Central memory CD4-positive, alpha-beta T cell (primary cell): ENCODE measurements at places on chromosomes 4 and X.

DNA sequence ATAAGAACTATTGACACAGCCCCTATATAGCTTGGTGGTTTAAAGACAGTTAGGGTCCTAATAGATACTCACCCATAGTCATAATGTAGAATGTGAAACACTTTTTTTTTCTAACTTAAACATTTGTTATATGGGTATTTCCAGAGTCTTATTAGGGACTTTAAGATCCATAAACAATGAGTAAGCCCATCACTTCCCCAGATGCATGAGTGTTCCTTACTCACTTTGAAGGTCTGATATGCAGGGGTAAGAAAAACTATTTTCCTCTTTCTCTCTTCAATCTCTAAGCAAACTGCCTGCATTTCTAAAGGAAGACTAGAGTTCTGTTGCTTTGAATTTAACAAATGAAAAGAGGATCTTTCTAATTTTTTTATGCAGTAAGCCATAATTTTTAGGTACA lies 443.6 kb upstream of the PITX2 start:
- DNase-seq: no peak

- DNase-seq: no peak
Measured at GRCh38 chrX:109793191-109793590, 60.1 kb upstream of the ACSL4 start.

DNA sequence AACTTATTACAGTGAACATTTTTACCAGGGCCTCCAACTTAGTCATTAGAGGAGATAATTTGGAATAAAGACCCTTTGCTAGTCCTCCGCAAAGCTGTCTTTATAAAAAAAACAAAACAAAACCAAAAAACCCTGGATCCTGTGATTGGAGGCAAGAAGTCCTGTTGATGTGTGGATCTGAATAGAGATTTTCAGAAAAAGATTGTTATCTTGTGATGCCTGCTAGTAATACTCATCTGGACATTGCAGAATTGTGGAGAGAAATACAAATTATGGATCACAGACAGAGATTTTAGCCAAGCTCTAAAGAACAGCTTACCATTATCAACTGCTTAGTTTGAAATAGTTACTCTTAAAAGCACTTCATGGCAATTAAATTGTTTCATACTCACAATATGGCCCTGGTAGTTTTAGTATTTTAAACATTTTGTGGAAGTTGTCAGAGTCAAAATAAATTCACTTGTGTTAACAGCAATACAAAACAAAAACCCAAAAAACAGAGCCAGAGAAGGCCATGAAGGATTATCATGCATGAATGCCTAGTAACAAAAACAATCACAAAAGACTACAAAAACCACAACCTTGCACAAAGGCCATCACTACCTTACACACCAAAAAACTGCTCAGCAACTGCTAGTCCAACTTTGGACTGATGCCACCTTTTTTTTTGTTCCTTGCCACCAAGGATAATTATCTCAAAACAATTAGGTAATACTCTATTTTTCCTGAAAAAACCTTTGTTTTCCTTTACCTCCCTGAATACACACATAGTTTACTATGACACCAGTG lies 514.5 kb upstream of the SLIT2 start:
- no peak for DNase-seq

- no peak for DNase-seq
Measured at GRCh38 chr4:138049355-138049754, 192.8 kb downstream of the SLC7A11 start.

- no peak for DNase-seq
Measured at GRCh38 chrX:135009838-135010237, 12.5 kb downstream of the RTL8B start.

- no peak for DNase-seq
Measured at GRCh38 chrX:110251526-110251925, 66.4 kb downstream of the AMMECR1 start.

GRCh38 chr4:138643827-138644226 lies 371.8 kb upstream of the NOCT start:
- no peak for DNase-seq

- DNase-seq: no peak
Measured at GRCh38 chrX:40734971-40735324, 394 bp downstream of the MED14 start.

- DNase-seq: no peak
Measured at GRCh38 chr4:153119626-153120025, 84.6 kb upstream of the TRIM2 start.

GRCh38 chr4:20574986-20575385 lies 125.3 kb upstream of the PACRGL start:
- no peak for DNase-seq

GRCh38 chr4:181970366-181970765 lies 272.8 kb upstream of the TENM3 start:
- no peak for DNase-seq

DNA sequence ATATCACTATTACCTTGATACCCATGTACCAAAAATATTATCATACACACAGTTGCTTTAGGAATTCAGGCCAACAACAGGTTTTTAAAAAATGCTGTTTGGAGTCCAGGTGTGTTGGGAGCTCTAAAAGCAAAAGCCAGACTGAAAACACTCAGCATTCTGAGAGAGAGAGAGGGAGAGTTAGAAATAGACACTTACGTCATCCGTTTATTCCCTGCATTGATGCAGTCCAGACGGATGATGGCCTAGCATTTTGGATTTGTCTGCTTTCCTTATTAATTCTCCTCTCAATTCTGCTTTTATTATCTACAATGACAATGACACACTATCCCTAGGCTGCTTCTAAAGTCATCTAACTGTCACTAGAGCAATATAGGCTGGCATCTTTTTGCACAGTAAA lies 358.3 kb upstream of the BOD1L1 start:
- no peak for DNase-seq

GRCh38 chr4:156247470-156247869 lies 293.8 kb upstream of the CTSO start:
- no peak for DNase-seq

DNA sequence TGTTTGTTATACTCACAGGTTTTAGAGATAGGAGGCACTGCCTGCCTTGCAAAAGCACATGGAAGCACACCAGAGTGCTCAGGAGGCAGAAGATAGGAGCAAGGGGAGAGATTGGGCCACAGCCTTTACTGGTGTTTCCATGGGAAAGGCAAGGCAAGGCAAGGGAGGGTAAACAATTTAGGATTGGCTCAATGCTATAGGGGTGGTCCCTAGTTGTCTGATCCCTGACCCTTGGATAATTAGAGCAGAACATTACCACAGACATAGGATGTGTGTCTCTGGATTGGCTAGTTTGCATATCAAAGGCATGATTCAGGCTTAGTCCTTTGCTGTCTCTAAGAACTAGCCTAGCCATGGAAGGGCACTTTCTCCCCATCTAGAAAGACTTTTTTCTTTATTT lies 36.1 kb downstream of the GRXCR1 start:
- DNase-seq: no peak

DNA sequence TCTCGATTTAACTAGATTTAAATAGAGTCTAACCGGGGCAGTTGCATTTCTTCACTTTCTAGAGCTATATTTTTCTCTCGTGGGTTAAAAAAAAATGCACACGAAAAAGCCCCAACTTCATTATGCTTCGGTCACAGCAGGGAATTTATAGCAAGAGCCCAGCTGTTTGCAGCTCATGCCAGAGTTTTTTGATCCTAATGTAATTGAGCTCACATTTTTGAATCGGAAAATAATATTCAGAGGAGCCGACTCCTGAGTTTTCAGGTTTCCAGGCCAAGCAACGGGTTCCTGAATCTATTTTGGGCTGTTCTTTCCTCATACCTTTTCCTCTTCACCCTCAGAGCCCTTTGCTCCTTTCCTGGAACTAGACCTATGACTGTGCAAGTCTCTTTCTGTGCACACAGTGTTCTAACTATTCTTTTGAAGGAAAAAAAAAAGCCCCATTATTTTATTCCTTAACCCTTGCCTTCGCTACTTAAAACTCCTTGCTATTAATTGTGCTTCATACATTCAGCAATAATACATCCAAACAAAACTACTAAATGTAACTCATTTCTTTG lies 27.5 kb upstream of the ESX1 start:
- DNase-seq: no peak

- DNase-seq: no peak
Measured at GRCh38 chr4:26701786-26702227, 117.9 kb downstream of the TBC1D19 start.

GRCh38 chrX:147900349-147900748 lies 11.4 kb upstream of the FMR1 start:
- DNase-seq: no peak

- DNase-seq: no peak
Measured at GRCh38 chr4:105887508-105887907, 7.8 kb upstream of the NPNT start.

- peak; percentile 48 for DNase-seq
Measured at GRCh38 chrX:65985922-65986588, 53.8 kb downstream of the VSIG4 start.

GRCh38 chrX:24335871-24336270 lies 22.0 kb upstream of the SUPT20HL2 start:
- no peak for DNase-seq

DNA sequence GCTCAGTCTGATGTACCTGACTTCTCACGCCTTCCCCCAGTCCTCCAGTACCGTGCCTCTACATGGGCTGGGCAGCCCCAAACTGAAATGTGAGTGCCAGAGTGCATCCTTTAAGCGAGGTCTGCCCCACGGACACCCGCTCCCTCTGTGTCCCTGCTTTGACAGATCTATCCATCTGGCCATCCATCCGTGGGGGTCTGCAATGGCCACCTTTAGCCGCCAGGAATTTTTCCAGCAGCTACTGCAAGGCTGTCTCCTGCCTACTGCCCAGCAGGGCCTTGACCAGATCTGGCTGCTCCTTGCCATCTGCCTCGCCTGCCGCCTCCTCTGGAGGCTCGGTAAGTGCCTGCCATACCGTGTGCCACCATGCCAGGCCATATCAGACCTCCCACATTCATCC lies 827 bp downstream of the PORCN start:
- no peak for DNase-seq

- no peak for DNase-seq
Measured at GRCh38 chr4:104743215-104743653, 248.5 kb upstream of the CXXC4 start.

- no peak for DNase-seq
Measured at GRCh38 chr4:121690001-121690400, 6.8 kb downstream of the ANXA5 start.

DNA sequence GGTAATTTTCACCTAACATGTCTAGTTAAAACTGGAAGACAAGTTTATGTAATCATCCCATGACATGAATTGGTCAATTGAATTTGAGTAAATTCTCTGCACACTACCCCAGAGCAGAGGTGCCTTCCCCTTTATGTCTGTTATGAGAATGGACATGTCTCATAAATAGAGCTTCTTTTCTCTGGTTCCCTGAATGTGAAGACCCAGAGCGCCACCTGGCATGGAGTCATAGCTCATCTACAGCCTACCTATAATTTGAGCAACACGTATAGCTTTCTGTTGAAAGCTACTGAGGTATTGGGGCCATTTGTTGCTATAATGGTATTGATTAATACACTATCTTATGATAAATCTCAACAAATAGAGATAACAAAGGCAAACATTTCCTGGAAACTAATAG lies 626.5 kb upstream of the GALNTL6 start:
- no peak for DNase-seq

- no peak for DNase-seq
Measured at GRCh38 chr4:147828331-147828905, 96.5 kb downstream of the ARHGAP10 start.

DNA sequence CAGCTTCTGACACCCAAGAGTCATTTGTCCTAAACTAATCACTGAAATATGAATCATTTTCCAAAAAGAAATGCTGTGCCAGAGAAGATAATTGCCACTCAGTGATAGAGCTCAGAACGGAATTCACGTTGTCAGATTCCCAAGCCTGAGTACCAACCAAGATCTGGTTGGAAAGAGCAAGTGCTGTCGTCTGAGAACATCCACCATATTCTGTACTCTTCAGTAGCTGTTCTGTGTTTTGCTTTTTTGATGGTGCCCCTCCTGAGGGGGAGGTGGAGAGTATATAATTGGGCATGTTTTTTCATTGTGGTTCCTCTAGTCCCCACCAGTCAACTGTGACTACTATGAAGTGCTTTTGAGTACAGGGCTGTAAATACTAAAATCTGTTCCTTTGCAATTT lies 13.2 kb downstream of the RUFY3 start:
- DNase-seq: no peak

- DNase-seq: no peak
Measured at GRCh38 chr4:161829591-161829990, 334.2 kb downstream of the FSTL5 start.

DNA sequence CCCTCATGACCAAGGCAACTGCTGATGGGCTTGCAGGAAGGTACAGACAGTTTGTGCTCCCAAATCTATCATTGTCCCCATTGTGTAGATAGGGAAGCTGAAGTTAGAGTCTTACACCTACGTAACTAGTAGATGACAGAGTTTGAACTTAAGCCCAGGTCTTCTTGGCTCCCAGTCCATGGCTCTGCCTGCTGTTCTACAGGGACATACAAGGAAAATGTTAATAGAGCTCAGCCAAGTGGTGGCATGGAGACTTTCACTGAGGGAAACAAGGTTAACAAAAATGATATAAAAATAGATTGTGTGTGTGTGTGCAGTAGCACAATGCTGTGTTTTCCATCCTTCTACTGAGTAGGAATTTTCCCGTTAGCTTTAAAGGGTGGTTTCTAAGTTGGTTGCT lies 936.5 kb downstream of the RPA4 start:
- DNase-seq: no peak

GRCh38 chr4:83340692-83341343 lies 6.2 kb upstream of the HPSE start:
- peak; percentile 37 for DNase-seq

DNA sequence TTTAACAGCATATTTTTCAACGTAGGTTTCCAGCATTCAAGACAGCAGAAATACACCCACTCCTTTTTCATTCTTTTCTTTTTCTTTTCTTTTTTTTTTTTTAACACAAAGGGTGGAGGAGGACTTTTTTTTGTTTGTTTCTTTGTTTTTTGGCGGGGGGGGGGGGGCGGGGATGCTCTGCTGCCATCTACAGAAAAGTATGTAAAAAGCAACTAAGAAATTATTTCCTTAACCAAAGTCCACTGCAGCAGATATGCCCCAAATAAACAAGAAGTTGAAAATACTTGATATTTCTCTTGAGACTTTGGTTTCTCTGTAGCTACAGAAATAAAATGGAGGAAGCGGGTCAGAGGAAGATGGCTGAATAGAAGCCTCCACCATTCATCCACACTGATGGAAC lies 63.2 kb upstream of the PBDC1 start:
- no peak for DNase-seq

- DNase-seq: peak; percentile 19
Measured at GRCh38 chrX:17046478-17047097, 100.1 kb downstream of the REPS2 start.

DNA sequence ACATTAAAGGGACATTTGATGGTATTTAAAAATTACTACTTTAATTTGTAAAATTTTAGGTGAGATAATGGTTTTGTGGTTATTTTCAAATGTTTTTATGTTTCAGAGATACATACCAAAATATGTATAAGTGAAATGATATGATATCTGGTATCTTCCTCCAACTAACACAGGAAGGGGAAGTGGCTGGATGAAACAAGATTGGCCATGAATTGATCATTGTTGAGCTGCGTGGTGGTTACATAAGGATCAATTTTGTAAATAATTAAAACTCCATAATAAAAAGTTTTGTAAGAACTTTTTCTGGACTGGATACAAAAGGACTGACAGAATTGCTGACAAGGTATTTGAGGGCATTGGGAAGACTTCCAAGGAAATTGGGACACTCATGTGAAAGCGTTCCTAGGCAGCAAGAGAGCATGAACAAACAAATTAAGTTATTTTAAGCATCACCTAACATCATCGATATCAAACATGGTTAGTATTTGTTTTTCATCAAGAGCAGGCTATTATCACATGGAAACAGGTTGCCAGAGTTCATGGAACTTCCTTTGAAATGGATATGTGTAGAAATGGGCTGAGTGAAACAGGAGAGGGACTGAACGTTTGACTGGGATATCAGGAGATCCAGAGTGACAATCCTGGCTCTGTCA lies 4.4 kb upstream of the PGM2 start:
- no peak for DNase-seq
